ENCODE measurements at places on chromosomes 12 and 14.

DNA sequence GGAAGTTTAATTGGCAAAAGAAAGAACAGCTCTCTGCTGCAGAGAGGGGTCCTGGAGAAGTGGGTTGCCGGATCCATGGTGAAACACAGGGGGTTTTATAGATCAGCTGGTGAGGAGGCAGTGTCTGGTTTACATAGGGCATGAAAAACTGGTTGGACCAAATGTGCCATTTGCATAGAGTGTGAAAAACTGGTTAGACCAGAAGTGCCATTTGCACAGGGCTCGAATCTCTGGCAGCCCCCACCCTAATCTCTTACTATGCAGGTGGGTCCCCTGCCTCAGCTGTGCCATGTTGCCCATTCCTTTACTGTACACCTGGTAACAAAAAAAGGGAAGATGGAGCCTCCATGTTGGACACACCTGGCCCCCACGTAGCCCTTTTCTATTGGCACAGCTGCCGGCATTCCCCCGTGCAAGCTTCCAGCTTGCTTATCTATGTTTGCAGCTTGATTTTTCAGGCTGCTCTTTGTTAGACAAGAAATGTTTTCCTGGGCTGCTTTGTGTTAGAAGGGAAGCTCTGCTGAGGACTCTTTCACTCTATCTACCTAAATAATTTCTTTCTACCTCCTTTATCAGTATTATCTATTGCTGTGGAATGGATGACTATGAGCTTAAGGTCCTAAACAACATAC is 61.1 kb upstream of the TMEM132D start:
- no peak for DNase-seq

GRCh38 chr14:31660191-31660590 is 99.0 kb downstream of the NUBPL start:
- no peak for DNase-seq

- no peak for DNase-seq
These were observed 127.9 kb upstream of the DYRK2 start for GRCh38 chr12:67520606-67521005.

- no peak for DNase-seq
These were observed 11.2 kb downstream of the AHNAK2 start for GRCh38 chr14:104966981-104967385.

DNA sequence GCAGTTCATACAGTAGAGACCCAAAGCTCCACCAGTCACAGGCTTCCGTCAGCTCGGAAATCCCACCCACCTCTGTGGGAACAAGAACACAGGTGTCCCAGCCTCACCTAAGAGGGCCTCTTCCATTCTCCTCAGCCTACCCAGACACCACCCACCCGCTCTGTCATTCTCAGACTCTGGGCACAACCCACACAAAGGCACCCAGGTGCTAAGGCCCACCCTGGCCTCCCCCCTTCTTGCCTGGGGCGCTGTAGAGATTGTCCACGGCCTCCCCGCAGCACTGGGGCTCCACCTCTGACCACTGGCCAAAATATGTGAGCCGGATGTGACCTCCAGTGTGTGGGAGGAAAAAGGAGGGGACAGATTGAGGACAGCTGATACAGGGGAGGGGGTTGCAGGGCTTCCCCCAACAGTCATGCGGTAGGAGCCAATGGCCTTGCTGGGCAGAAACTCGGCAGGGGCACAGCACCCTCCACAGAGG is 14.2 kb downstream of the RPS6KL1 start:
- no peak for DNase-seq

DNA sequence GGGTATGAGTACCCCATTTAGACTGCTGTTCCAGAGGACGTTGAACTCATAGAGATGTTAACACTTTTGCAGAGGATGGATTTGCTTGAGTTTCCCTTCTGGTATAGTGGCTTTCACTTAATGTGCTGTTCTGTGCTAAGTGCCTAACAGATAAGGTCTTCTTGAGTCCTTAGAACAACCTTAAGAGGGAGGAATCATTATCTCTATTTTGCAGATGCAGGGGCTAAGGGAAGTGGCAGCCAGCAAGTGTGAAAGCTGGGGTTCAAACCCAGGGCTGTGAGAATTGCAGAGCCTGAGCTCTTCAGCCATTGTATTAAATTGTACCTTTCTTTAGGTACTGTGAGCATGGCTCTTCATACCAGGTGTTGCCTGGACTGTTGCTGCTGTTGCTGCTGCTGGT is 122.1 kb upstream of the NRXN3 start:
- no peak for DNase-seq

GRCh38 chr12:95717316-95717928 is 73.1 kb downstream of the NTN4 start:
- DNase-seq: no peak

DNA sequence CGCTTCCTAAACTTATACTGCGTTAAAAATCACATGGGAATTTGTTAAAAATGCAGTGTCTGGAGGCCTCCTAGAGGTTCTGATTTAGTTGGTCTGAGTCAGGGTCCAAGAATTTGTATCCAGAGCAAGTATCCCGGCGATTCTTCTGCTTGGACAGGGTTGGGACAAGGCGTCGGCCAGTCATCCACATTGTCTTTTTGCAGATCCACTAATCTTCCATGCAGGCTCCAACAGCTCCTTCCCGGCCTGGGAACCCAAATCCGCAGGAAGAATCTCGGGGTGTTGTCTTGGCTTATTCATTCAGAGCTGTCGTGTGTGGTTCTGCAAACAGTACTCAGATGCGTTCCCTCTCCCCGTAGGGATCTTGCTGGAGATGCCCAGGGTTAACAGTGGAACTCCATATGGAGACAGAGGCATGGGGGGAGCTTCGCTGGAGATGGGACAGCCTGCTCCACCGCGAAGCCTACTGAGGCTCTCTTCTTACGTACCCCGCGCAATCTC is 25.3 kb downstream of the GPRC5D start:
- no peak for DNase-seq

GRCh38 chr14:103026988-103027387 is 30.4 kb downstream of the CDC42BPB start:
- DNase-seq: no peak

- no peak for DNase-seq
These were observed 600 bp downstream of the SYT10 start for GRCh38 chr12:33438851-33439586.

DNA sequence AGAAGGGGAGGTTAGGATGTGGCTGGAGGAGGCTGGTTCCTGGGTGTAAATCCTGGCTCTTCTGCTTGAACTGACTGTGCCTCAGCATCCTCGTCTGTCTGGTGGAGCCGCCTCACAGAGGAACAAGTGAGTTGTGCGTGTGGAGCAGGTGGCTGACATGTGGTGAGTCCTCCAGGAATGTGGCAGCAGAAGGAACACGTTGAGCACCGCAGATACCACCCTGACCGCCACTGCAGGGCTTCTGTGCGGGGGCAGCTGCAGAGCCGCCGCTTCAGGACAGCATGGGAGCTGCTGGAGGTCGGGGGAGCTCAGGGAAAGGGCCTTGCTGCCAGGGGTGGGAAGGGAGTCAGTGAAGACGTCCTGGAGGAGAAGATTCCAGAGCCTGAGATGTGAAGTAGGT is 48.9 kb downstream of the TRAF3 start:
- DNase-seq: no peak

Measured in CD4-positive, alpha-beta T cell treated with Interleukin-1 beta for 1 hour (primary cell).